HT-29 (cell line): ENCODE measurements at places on chromosomes 5 and 9. TPM values are rescaled to one million over a fixed set of nuclear protein-coding genes. Genes with fewer than 3 reads are reported as not detected.

ATP6V1G1 gene
- 61.1 and 71.3 TPM in 2 replicates for total RNA-seq

PRDM9 gene
- total RNA-seq: not detected in 2 replicates

CENPK gene
- 19.7 and 20.8 TPM in 2 replicates for total RNA-seq

FUBP3 gene
- 62.7 and 65.8 TPM in 2 replicates for total RNA-seq

GHR gene
- not detected in 2 replicates for total RNA-seq

ADCY2 gene
- total RNA-seq: not detected in 2 replicates

GEMIN5 gene
- 13.4 and 14.8 TPM in 2 replicates for total RNA-seq

ARHGEF37 gene
- 0.10 and 0.15 TPM in 2 replicates for total RNA-seq

RAB3C gene
- total RNA-seq: not detected in 2 replicates

FOXD1 gene
- total RNA-seq: 0.20 and 0.31 TPM in 2 replicates

DNA sequence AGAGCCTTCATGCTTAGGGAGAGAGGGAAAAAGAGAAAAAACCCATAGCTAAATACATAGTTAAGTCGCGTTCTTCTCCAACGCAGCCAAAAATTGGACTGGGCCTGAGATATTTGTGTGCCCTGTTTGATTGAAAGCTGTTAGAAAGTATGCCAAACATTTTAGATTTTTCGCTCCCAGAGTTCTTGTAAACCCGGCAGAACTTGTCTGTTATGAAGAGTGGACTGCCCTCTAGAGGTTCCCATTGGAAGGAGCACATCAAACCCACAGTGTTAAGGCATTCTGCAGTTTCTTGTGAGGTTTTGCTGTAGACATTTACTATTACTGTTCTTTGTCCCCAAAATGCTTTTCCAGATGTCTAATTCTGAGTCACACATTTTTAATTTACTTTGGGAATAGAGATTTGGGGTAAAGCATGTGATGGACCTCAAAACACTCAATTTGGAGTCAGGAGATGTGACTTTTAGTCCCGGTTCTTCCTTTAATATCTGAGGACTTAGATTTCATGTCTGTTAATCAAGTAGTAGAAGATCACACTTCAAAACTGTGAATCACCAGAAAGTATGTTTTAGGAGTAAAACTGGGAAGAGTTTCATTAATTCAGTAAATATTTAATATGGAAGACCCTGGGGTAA, 96.6 kb downstream of the PCSK1 start:
- DNase-seq: peak; percentile 89

GRCh38 chr9:124037790-124038189, 26.2 kb downstream of the LHX2 start:
- no peak for DNase-seq

- no peak for DNase-seq
Measured at GRCh38 chr5:111733571-111733970, 23.4 kb downstream of the NREP start.

- DNase-seq: no peak
Measured at GRCh38 chr5:122937914-122938313, 92.5 kb downstream of the SNX24 start.

DNA sequence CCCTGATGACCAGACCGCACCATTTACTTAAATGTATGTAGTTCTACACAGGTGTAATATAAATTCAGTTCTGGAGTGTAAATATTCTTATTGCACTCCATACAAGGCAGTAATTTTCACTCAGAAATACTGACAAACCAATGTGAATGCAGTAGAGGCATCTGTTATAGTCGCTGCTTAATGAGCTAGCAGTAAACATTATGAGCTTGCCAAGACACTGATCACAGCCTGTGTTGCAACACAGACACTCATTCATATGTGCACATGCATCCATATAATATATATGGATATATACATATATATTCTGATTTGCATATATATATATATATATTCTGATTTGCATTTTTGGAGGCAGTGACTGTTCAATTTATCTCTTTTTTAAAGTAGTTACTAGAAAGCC, 435.1 kb upstream of the ST8SIA4 start:
- no peak for DNase-seq

- no peak for DNase-seq
Measured at GRCh38 chr5:137332296-137332695, 166.8 kb downstream of the SPOCK1 start.

GRCh38 chr9:81070689-81071088, 618.7 kb downstream of the TLE1 start:
- peak; percentile 9 for DNase-seq

DNA sequence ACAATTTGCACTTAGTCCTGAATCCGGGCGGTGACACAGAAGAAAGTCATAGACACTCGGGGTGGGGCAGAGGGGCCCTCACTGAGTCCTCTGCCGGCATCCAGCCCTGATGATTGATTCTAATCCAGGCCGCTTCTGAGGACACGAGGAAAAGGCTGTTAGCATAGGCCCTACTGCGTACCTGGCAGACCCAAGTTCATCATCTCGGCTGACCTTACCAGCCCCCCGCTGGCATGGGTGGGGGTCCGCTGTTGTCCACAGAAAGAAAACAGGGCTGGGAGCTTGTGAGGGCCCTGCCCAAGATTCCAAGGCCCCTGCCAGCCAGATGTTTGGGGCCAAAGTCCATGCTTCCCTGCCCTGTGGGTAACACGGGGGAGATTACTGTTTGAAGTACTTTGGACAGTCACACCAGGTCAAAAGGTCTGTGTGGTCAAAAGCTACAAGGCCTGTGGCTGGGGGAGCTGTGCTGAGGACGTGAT, 24.5 kb downstream of the ERGIC1 start:
- DNase-seq: peak; percentile 66

DNA sequence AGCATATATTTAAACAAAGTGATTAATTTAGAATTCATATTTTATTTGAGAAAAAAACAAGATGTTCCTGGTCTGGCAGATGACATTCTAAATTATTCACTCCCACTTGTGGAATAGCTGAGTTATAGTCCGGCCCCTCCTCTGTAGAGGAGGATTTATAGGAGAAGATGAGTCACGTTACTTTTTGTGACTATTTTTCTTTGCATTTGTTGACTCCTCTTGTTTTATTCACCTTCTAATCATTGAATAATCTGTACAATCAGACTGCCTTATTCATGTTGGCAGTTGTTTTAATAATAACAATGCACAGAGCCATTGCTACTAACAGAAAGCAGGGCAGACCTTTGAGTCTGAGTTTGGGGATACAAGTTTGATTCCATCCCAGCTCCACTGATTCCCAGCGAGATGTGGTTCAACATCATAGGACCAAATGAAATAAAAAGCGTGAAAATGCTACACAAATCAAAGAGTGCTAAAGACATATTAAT, 23.2 kb downstream of the DOCK8 start:
- no peak for DNase-seq

- no peak for DNase-seq
Measured at GRCh38 chr9:35407846-35408245, 82.1 kb upstream of the RUSC2 start.

- DNase-seq: no peak
Measured at GRCh38 chr5:59921816-59922215, 28.3 kb upstream of the PDE4D start.

DNA sequence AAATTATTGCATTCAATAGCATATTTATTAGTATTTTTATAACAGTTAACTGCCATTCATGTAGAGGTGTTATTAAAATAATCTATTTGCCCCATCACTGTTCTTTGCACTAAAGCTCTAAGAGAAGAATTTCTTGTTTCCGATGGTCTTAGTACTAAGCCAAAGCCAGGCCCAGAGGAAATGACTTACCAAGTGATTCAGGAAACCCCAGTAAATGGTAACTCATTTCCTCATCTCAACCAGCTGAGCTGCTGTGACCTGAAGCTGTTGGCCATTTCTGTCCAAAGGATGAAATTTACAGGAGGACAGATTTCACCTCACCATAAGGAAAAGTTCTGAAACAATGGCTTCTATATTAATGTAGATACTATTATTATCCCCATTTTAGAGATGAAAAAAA, 117.0 kb downstream of the PIK3R1 start:
- peak; percentile 46 for DNase-seq

DNA sequence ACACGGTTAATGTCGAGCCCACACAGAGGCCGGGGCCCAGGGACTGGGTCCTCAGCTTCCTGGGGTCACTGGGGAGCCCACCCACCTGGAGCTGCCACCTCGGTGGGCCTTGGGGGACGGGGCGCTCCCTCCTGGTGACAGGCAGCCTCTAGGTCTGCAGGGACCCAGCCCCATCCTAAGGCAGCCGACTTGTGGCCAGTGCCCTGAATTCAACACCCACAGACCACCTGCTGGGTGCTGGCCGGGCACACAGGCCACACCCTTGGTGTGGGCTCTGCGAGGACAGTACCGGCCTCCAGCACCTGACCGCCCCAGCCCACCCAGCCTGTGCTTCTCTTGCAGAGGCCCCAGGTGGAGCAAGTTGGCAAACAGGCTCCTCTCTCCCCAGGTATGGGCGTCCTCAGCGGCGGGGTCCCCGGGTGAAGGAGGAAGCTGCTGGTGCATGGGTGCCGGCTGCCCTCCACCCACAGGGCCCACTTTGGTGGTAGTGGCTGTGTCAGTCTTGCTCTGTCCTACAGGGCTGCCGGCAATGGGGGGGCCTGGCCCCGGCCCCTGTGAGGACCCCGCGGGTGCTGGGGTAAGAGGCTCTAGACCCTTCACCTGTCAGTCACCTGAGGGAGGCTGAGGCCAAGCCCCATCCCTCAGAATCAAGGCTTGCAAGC, 8.3 kb downstream of the ENTPD8 start:
- DNase-seq: no peak

GRCh38 chr5:10323588-10324488, 16.1 kb upstream of the CMBL start:
- no peak for DNase-seq

DNA sequence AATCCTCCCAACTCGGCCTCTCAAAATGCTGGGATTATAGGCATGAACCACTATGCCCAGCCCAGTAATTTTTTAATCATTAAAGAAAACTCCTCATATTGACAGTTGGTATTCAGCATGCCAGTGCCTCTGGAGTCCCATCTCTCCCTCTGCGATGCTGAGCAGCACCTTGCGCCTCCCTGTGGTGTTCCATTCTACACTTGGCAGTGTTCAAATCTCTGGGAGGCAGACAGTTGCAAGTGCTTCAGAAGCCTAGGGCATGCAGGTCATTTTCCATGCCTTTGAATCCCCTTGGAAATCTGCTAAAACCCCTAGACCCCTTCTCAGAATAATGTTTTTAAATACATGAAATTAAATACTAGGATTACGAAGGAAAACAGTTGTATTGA, 41.3 kb downstream of the GARNL3 start:
- no peak for DNase-seq

DNA sequence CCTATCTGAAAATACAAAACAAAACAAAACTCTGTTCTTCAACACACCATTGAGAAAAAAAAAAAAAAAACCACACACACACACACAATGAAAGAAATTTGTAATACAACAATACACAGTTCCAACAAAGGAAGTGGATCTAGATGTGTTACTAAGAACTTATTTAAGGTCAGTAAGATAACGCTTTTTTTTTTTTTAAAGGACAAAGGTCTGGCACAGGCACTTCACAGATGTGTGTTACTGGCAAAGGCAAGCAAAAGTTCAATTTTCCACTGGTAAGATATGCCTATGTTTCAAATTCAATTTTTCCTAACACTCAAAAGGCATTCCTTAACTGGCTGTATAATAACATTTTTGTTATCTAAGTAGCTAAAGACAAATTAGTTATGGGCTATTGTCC, 3.6 kb downstream of the RFK start:
- DNase-seq: no peak

- DNase-seq: no peak
Measured at GRCh38 chr5:155799308-155799707, 527.7 kb upstream of the SGCD start.

- no peak for DNase-seq
Measured at GRCh38 chr9:136105398-136106135, 10.5 kb upstream of the NACC2 start.

DNA sequence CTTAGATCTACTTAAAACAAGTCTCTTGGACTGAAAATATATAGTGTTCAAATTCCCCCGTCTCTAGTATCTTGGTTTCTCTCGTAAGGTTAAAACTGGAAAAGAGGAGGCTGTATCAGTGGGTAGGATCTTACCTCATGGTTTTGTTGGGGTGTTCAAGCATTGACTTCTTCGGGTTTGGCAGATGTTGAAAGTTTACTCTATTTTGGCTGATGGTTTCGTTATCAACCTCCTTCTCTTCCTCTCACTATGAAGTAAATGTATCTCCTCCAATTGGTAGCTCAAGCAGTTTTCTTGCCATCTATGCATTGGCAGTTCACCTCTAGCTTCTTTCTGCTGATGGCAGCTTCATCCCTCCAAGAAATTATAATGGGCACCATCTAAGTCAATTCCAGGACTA, 506.5 kb upstream of the GRIN3A start:
- no peak for DNase-seq

GRCh38 chr5:93675460-93676450, 65.6 kb downstream of the POU5F2 start:
- DNase-seq: no peak

DNA sequence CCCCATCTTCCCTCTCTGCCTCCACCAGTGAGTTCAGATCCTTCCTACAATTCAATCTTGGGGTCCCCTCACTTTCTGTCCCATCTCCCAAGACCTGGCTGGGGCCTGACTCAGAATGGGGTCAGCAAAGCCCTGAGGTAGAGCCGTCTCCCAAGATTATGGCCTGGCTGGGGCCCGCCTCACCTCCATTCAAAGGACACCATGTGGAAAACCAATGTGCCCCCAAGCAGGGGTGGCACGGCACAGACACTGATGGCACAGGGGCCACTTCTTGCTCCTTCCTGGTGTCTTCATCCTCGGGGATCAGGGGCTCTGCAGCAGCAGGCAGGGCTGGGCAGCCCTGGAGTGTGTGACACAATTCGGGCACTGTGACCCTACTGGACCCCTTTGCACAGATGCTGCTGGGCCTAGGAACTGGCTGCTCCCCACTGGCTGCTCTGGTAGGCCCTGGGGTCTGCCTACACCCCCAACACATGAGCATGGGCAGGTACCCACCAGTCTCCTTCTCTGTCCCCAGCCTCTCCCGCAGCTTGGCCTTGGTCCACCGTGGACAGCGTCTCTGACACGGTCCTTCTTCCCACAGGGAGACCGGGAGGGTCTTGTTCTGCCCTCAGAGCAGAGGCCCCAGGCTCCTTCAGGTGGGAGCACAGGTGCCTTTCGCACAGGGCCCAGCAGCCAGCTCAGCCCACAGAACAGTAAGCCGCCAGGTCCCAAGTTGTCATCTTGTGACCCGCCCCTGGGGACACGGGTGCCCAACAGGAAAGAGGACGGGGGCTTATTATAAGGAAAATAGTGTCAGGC, 89.5 kb downstream of the ADAMTS2 start:
- no peak for DNase-seq
